IPS-NIHi11 (cell line): ENCODE measurements at places on chromosomes 1 and 21.

GRCh38 chr1:232617237-232617636, 12.7 kb downstream of the SIPA1L2 start:
- no peak for DNase-seq

- DNase-seq, result no peak
Observed at GRCh38 chr1:19436716-19437476, 48.4 kb downstream of the CAPZB start.

DNA sequence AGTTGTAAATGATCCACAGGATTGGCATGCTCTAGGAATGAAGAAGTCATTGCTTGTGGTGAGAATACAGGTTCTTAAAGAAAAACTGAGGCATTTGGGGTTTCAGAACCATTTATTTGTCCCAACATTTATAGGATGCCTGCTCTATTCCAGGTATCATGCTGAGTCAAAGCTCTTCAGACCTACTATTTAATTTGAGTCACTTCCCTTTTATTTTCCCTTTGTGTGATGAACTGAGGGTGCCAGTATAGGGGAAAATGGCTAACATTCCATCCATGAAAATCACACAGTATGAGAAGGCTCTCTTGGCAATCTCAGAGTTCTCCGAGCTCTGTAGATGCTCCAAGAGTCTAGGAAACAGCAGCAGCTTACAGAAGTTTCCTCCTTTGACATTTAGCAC, 110.4 kb downstream of the RNF220 start:
- DNase-seq, result no peak

DNA sequence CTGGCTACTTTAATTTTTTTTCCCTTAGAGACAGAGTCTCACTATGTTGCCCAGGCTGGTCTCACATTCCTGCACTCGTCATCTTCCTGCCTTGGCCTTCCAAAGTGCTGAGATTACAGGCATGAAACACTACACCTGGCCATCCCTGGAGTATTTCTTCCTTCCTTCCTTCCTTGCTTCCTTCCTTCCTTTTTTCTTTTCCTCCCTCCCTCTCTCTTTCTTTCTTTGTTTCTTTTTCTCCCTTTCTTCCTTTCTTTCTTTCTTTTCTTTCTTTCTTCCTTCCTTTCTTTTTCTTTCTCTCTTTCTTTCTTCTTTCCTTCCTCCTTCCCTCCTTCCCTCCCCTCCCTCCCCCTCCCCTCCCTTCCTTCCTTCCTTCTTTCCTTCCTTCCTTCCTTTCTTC, 46.4 kb upstream of the PM20D1 start:
- no peak for DNase-seq

DNA sequence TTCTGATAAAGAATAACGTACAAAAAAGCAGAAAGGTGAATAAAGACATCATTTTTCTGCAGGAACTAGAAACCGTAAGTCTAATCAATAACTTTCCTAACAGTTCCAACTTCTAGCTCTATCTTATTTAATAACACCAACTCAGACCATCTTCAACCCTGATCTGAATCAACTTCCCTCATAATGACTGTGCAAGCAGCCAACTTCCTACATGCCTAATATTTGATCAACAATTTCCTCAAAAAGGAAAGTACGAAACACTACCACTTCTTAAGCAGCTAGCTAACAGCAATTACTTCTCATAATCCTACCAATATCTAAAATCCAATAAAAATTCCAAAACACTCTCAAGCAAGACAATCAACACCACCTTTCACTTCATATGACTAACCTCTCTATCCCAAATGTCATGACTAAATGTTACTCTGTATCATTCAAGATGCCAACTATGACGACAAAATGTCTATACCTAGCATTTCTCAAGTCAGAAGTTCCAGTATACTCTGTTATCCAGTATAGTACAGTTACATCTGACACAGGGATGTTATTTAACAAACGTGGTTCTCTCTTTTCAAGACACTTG, 1.7 kb downstream of the COP1 start:
- DNase-seq, result no peak
